Activated CD4-positive, alpha-beta T cell treated with anti-CD3 and anti-CD28 coated beads, Interleukin-2, amount 50 U/mL, for 1 hour (primary cell): ENCODE measurements at places on chromosomes 7 and 10.

DNA sequence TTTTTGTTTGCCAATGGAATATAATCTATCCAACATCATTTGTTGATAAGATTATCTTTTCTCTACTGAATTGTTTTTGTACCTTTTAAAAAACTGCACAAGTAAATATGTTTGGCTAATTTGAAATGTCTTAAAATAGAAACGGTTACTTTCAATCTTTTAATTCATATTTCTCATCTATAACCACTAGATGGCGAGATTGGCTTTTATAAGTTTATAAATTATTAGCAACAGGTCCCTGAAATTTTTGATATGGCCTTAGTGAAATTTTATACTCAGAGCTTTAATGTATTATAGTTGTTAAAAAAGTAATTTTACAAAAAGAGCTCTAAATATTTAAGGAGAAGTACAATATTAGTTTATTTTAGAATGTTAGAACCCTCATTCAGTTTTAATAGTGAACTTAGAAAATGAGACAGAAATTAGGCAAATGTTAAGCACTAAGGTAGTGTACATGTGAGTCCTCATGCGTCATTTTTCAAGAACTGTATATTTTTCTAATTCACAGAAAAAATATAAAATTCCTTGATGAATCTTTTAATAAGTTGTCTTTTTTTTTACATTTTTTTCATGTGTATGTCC lies 592.5 kb downstream of the ARL4A start:
- no peak for DNase-seq

DNA sequence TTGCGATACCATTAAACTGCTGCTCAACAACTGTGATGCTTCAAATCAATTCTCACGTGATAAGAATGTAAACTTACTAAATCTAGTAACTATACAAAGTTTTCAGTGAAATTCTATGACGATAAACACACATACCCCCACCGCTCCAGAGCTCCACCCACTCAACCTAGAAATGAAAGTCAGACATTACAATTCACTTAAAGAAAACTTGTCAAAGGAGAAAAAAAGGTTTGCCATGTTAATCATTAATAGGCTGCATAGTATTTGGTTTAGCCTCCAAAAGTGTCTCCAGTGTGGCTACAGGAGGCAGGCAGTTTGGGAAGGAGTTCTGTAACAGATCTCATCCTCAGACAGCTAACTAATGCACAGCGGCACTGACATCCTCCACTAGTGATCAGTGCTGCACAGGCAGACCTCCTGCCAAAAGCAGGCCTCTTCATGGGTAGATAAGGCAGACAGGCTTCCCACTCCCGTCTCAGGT lies 3.1 kb downstream of the HERPUD2 start:
- DNase-seq: peak; percentile 32

DNA sequence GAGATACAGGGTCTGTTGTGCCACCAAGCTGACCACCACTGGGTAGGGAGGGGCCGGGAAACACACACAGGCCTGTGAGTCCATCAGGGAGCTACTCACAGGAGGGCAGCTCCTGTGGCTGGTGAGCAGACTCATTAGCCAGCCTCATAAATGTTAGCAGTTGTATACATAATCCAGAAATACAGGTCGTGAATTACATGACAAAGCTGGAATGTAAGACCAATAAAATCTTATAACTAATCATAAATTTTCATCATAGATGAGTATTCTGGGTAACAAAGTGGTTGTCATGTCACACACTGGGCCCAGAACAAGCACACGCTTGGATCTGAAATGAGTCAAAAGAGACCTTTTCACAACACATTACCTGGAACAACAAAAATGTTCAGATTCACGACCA lies 642.6 kb upstream of the AUTS2 start:
- DNase-seq: no peak

DNA sequence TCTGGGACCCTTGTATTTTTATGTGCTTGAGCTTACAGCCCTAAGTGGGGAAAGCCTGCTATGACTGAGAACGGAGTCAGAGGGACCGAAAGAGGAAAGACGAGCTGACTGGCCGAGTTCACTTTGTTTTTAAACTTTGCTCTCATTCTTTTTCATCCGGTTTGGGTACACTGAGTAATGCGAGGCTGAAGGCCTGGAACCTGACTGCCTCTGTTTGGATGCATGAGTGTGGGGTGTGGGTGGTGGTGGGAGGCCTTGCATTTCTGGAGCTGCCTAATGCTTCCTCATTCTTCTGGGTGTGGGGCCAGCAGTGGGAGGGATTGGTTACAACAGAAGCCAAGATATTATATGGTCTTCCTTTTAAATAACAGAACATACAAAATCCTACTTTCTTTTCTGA lies 155.5 kb downstream of the BUB3 start:
- DNase-seq: no peak

DNA sequence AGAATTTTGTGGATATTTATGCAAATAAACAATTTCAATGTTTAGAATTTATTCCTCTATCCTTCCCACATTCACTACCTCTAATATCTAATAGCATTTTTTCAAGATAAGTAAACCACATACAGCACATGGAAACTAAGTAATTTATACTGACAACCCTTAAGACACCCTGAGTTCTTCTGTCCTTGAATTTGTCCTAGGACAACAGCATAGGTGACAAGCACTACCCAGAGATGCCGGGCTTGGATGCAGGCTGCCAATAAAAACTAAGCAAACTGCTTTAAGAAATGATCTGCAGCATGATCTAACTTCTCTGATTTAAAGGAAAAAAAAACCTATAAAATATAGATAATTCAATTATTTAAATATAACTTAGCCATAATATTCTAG lies 22.7 kb downstream of the NT5C3A start:
- DNase-seq: no peak

GRCh38 chr7:81420526-81421226 lies 349.2 kb downstream of the HGF start:
- no peak for DNase-seq

DNA sequence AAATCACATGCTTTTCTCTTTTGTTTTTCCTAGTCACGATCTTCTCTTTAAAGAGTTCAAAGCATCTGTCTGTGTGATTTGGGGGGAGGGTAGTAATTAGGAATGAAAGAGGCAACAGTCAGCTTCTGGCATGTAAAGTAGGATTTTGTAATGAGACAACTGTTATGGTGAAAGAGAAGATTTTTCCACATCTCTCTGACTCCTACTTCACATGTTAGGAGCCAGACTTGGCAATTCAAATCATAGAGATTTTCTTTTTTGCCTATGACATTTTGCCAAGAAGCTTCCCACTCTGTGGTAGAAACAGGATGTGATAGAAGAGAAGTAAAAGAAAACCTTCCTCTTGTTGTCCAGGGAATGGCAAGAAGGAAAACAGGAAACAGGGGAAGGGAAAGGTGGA lies 38.3 kb upstream of the KLHL7 start:
- no peak for DNase-seq

GRCh38 chr10:31574577-31574976 lies 255.6 kb downstream of the ZEB1 start:
- DNase-seq: no peak

GRCh38 chr10:119042169-119042568 lies 12.7 kb downstream of the NANOS1 start:
- no peak for DNase-seq

DNA sequence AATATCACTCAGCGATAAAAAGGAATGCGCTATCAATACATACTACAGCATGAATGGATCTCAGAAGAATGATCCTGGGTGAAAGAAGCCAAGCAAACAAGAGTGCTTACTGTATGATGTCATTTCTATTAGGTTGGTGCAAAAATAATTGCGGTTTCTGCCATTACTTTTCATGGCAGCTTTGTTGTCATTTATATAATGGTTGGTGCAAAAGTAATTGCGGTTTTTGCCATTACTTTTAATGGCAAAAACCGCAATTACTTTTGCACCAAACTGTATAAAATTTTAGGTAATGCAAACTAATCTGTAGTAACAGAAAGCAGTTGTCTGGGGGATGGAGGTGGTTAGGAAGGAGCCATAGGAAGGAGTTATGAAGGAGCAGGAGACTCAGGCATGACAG lies 318.3 kb upstream of the ZMIZ1 start:
- DNase-seq: no peak

DNA sequence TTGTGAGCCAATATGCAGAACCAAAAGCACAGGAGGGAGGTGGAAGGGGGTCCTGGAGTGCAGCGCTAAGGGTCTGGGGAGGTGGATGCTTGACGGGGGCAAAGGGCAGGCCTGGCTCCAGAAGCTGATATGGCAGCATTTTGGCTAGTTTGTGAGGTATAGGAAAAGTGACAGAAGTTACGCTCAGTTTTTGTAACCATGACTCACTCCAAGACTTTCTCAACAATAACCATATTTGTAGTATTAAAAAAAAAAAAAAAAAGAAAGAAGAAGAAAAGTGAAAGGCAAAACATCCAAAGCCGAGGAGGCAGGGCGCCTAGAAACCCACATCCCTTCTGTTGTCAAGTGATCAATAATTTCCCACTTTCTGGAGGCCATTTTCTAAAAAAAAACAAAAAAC lies 92.3 kb downstream of the RNF216 start:
- DNase-seq: peak; percentile 58

GRCh38 chr10:22911889-22912762 lies 15.7 kb upstream of the ARMC3 start:
- no peak for DNase-seq

- DNase-seq: no peak
Observed at GRCh38 chr10:64174666-64175255, 653.6 kb downstream of the REEP3 start.

- DNase-seq: no peak
Observed at GRCh38 chr7:133821171-133821570, 306.0 kb upstream of the LRGUK start.

DNA sequence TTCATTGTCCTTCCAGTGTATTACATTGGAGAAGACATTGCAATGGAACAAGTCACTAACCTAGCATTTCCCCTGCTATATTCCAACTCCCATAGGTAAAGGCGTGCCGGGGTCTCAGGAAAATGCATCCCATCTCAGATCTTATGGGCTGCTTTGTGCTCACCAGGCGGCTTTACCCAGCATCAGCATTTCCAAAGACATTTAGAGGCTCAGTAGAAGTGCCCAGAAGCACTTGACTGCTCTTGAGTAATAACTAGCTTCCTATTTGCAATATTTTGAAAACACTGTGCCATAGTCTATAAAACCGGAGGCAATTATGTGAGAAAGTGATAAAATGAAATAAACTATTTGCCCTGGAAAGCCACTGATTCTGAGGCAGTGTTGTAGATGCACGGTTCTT lies 415.0 kb upstream of the NPVF start:
- no peak for DNase-seq

DNA sequence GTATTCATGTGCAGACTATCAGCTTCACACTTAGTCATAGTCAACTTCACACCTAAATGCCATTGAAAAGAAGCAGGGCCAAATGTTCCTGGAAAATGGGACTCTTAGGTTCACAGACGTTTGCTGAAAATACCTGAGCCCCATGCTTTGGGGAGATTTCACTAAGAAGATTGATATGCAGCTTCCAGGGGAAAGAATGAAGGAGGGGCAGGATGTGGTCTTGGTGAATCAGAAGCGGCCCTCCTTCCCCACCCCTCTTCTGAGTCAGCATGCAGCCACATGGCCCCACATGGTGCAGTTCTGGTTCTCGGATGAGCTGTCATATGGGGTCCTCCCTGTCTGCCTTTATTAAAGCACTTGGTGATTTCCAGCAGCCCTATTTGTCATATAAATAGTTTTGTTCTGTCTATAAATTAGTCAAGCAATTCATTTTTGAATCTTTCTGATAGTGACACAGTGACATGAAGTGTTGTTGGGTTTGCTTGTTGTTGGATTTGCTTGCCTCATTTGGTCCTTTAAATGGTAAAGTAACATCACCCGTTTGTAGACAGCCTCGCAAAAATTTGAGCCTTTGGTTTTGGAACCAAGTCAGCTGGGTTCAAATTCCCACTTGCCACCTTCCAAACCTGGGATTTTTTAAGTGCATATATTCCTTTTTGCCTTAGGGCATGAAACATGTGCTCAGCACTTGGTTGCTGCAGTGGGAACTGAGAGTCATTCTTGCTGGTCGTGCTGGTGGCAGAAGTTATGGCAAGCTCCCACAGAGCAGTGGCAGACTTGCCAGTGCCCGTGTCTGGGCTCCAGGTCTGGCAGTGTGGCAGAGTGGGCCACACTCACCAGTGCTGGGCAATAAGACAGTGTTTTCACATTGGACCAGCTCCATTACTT lies 68.1 kb upstream of the CDK6 start:
- DNase-seq: peak; percentile 55

GRCh38 chr10:30988831-30989435 lies 42.7 kb downstream of the ZNF438 start:
- DNase-seq: no peak

DNA sequence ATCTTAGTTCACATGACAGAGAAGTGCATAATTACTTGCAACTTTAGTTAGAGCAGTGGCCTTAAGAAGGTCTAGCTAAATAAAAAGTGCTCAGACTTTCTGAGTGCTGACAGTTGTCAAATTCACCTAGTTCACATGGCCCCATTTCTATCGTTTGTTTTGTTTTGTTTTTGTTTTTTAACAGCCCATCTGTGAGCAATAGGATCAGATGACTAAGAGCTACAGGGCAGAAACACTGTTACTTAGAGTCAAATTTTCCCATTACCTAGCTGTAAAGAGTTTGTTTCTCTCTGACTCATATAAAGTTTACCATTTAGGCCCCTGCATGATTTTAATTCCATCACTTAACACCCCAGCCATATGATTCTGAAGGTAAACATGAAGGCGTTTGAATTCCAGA lies 18.8 kb downstream of the CAV1 start:
- DNase-seq: no peak

- no peak for DNase-seq
Observed at GRCh38 chr7:142962991-142963390, 828 bp upstream of the KEL start.

DNA sequence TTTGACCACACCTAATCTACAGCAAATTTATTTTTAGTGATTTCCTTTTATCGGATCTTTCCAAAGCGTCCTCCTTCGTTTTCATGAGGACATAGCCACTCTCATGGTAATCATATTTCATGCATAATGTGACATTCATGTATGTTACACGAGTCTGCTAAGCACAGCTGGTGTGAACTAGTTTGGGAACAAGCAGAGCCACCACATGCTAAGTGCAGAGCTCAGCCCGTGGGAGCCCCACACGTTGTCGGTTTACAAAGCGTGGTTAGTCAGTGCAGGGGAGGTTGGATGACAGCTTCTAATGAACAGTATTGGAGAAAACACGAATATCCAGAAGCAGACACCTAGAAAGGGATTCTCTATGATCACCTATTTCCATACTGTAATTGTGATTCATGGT lies 78.4 kb upstream of the GJD4 start:
- DNase-seq: no peak

DNA sequence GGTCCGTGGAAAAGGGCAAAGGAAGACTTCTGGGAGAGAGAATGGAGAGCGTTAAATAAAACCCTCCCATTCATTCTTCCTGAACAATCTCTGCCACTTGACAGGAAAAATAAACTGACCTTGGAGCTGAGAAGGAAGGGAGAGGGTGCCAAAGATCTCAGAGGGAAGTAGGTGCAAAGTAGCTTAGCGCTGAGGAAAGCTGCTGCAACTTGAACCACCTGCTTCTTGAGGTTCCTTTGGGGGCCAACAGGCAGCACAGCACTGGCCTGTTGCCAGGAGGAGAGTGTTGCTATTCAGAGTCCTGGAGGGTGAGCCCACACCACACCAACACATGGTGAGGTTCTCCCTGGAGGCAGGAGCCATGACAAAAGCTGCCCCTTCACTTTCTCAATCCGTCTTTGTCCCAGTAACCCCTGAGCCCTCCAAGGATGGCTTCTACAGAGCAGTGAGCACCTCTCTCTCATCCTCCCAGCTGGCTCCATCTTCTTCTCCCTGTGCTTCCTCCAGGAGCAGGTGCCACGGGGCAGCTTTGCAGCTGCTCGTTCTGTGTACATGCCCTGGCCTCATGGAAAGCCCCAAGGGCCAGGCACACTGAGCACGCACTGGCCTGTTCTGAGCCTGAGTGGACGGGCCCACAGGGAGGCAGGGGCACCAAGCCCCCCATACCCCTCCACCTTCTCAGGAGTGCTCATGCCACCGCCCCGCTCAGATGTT lies 101.3 kb downstream of the STRA8 start:
- no peak for DNase-seq
